ENCODE measurements at places on chromosomes 11 and 22. TPM values are rescaled to one million over a fixed set of nuclear protein-coding genes. Genes with fewer than 3 reads are reported as not detected.

DEUP1 gene
- not detected for polyA plus RNA-seq

ACRV1 gene
- 0.13 TPM for polyA plus RNA-seq

NAALADL1 gene
- not detected for polyA plus RNA-seq

H19 gene
- polyA plus RNA-seq: 22.5 TPM

TCN1 gene
- 0.47 TPM for polyA plus RNA-seq

SCGB1A1 gene
- not detected for polyA plus RNA-seq

OR4D11 gene
- not detected for polyA plus RNA-seq

ADAMTS8 gene
- 0.33 TPM for polyA plus RNA-seq

OR4A15 gene
- not detected for polyA plus RNA-seq

TUBA8 gene
- polyA plus RNA-seq: 0.13 TPM

DHCR7 gene
- polyA plus RNA-seq: 47.2 TPM

CELSR1 gene
- polyA plus RNA-seq: 31.8 TPM

GDPD4 gene
- not detected for polyA plus RNA-seq

SPA17 gene
- polyA plus RNA-seq: 27.3 TPM
